Chondrocyte (in vitro differentiated cells): ENCODE measurements at places on chromosomes 7 and 10.
A peak's percentile ranks its signal among the peaks of the same experiment; 100 is the strongest.

GRCh38 chr10:103667356-103667755 lies 173.9 kb downstream of the NEURL1 start:
- DNase-seq, result no peak

DNA sequence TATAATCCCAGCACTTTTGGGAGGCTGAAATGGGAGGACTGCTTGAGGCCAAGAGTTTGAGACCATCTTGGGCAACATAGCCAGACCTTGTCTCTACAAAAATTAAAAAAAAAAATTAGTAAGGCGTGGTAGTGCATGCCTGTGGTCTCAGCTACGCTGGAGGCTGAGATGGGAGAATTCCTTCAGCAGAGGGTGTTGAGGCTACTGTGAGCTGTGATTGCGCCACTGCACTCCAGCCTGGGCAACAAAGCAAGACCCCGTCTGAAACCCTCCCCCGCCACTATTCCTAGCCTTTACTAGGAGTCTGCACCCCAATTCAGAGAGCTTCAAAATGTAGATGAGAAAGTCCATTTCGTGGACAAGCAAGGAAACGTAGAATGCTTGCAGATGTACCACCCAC lies 95.2 kb downstream of the PRPF18 start:
- no peak for DNase-seq

DNA sequence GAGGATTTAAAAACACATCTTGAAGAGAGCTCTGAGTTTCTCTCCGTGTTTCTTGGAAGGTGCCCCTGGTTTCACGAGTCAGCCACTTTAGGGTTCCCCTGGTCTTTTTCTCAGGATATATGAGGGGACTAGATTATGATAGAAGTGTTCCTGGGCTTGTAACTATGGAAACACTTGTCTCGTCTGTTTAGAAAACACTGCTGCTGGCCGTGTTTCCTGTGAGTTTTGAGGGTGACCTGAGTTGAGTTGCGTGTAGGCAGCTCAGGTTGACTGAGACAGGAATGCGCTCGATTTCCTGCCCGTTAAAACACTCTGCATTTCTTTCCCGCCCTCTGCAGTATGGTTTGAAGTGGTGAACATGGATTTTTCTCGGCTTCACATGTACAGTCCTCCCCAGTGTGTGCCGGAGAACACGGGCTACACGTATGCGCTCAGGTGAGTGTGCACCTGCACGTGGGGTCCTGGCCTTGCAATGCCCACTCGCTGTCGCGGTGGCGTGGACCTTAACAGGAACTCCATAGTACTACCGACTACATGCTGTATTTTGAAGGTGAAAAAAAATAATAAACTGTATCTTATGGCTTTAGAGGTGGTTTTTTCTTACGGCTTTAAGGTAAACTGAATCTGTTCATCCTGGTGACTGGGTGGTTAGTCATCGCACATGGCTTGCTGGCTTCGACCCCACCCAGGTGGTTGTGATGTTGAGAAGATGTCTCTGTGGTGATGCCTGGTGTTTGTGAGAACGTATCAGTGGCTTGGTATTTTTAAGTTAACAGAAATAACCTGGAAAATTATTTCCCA lies at the start of gene SUN1:
Gene SUN1, plus strand, starts transcription at position 310 of the 801 bp plus-strand sequence. Its CDS starts 49 bp downstream, at position 359.
- DNase-seq, result peak; percentile 71

DNA sequence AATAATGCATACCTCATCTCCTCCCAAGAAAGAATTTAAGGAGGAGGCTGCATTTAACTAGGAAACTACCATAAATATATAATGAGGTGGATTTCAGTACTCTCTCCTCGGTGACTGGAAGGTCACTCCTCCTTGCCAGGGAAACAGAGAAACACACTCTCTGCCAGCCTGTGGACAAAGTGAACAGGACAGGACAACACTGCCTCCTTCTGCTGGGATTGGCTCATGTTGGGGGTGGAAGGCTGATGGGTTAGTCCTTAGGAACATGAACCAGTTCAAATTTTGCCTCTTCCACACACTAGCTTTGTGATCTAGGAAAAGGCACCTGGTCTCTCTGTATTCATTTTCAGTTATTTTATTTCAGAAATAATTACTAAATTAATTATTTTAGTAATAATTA lies 50.6 kb upstream of the STEAP4 start:
- DNase-seq, result no peak

GRCh38 chr7:112938863-112939573 lies 147.6 kb downstream of the GPR85 start:
- no peak for DNase-seq

DNA sequence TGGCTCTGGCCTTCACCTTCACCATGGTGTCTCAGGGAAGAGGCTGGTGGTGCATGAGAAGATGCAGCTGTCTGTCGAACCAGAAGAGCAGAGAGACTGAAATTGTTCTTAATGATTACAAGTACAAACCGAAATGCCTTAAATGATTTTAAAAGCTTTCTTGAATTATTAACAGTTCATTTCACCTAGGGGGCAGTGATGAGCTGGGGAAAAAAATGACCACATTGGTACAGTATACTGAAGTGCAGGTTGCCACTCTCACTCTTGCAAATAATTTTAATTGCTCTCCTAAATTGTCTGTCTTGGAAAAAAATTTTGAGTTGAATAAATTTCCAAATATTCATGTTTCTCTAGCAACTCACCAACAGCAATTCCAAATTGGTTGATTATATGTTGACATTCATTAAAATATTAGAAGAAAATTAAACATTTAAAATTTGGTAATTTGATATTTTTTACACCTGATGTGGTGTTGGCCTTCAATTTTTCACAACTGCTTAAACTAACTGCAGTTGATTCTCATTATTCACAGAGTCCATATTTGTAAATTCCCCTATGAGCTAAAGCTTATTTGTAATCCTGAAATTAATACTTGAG lies 692.6 kb downstream of the ZWINT start:
- DNase-seq, result no peak

DNA sequence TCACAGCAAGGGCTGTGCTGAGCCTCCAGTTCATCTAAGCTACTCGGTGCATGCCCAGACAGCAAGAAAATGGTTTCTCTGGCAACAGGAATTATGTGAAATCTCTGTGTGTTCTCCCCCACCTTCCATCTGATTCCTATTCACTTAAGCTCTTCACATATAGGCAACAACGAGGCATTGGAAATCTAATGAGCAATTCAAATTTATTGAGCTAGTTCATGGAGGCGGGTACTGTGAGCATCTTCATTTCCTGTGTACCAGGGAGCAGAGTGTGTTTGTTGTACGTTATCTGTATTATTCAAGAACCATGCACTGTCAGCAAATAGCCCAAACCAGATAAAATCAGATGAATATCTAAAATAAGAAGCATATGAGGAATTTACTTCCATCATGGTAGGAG lies 739.1 kb downstream of the MAGI2 start:
- DNase-seq, result no peak

DNA sequence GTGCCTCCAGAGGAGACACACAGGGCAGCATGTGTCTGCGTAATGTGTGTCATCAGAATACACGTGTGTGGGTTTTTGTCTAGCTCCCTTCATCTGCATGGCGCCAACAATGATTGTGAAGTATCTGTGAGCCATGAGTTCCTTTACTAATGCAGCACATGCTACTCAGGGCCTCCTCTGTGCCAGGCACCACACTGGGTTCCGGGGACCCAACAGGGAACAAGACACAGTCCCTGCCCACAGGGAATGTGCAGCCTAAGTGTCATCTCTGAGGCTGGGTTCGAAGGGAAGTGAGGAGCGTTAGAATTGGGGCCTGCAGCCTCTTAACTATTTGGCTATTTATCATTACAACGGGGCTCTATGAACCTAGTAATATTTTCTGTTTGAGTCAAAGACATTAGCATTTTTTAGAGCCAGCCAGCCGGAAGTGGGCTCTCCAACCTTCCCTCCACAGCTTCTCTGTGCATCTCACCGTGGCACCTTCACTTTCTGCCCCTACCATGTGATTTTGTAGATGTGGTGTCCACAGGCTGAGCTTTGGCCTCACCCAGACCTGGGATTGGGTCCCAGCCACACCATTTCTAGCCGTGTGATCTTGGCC lies 43.9 kb upstream of the SRGN start:
- DNase-seq, result peak; percentile 42
